ENCODE measurements at places on chromosomes 12 and 14.

DNA sequence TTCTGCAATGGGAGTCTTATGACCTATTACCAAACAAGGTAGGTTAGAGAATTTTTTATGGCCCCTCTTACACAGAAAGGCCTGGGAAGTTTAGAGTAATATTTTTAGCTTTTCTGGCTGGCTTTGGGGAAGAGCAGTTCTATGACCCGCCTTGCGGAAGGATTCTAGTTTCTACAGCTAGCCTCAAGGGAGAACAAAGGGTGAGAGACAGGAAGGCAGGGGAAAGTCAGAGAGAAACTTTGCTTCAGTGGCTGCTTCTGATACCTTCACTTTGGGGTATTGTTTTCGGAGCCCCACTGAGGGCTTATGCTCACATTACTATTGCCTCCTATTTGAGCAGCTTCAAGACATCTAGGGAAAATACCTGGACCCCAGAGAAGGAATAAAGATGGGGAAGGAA is 80.7 kb upstream of the NUDT4 start:
- DNase-seq = no peak

DNA sequence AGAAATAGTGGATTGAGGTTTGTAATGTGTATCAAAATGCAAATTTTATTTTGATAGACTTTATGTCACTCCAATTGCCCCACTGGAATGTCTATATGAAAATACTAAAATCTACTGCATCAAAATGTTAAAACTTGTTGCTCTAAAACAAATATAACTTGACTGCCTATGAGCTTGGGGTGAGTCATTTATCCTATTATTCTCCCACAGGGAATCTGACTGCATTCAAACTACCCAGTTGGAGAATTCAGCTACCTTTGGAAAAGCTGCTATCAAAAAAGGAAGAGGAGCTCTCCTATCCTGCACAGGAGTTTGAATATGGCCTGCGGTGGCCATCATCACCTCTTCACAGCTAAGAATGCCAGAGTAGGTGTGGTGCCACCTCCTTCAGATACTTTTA is 173.1 kb downstream of the KLHL28 start:
- DNase-seq = no peak

- peak; percentile 47 for DNase-seq
These were observed 1.0 kb downstream of the HIP1R start for GRCh38 chr12:122836027-122836921.

DNA sequence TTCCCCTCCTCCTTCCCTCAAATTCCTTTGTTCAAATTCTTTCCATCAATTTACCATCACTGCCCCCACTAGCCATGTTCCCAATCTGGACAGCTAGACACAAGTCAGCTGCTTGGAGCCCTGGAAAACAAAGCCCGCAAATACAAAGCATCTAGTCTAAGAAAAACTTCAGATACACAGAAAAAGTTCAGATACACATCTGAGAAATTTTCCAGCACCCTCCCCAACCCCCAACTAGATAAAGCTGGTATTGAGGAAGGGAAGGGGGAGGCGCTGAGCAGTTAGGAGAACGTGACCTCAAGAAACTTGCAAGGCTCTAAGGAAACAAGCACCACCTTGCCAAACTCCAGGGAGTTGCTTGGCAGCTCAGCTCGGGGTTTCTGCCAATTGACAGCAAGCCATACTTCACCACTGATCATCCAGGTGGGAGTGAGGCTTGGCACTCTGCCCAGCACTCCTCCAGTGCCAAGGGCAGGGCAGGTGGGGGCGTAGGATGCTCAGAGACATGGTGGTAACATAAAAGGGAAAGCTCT is 5.1 kb upstream of the CNIH1 start:
- DNase-seq = no peak

DNA sequence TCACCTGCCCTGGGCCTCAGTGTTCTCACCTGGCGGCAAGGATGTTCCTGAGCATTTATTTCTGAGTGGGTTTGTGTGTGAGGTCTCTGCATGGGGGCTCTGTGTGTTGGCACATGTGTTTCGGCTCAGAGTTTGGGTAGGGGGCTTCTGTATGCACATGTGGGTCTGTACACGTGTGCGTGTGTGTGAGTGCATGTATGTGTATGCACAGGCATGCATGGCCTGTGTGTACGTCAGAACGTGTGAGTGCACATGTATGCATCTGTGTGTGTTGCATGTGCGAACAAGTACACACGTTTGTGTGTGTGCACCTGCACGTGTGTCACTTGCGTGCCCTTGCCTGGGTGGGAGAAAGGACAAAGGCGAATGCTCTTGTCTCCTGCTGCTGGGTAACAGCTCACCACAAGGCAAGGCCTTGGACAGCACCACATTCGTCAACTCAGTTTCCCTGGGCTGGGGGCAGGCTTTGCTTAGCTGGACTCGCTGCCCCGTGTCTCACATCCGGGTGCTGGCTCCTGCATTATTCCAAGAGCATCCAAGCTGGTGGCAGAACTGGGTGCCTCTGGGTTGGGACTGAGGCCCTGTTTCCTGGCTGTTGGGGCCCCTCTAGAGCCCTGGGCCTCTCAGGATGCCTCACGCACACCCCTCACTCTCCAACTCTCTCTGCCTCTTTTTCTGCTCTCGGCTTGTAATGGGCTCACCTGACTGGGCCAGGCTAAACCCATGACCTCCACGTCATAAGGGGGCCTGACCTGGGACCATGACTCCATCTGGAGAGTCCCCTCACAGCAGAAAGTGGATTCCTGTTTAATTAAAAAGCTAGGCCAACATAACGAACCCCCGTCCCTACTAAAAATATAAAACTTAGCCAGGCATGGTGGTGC is 153.6 kb upstream of the C14orf180 start:
- DNase-seq = no peak

DNA sequence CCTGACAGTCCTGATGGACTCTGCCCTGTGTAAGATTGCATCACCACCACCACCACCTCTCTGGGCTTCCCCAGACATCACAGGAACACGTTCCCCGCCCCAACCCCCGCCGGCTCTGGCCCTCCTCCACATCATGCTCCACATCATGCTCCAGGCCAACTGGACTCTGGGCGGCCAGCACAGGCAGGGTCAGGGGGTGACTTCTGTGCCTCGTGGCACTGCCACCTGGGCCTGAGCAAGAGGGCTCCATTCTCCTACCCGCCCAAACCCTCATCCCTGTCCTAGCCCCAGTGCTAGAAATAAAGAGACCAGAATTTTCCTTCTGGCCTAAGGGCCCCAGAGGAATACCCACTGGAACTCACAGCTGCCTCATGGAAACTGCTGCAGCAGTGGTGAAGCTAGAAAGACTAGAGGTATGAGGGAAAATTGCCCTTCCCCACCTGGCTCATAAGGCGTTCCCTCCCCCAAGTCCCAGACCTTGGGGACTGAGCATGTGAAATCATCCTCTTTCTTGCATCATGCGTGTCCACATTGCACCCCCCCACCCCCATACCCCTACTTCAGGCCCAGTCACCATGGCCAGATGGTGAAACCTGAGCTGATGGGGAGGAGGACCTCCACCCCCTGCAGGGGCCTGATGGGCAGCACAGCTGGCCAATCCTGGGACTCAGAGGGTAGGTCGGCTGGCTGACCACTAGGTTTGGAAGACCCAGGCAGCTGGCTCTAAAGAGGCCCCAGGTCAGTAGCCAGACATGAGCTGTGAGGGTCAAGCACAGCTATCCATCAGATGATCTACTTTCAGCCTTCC is at the start of gene INHBE:
Gene INHBE (plus strand): TSS at position 742 of the 808 bp plus-strand sequence. CDS start 230 bp downstream, outside the sequence.
- DNase-seq = peak; percentile 60

- DNase-seq = peak; percentile 4
These were observed 26.1 kb downstream of the CEP170B start for GRCh38 chr14:104891121-104891551.

GRCh38 chr12:89752341-89752740 is 43.7 kb upstream of the ATP2B1 start:
- DNase-seq = peak; percentile 22

GRCh38 chr12:15698377-15698871 is 90.8 kb downstream of the EPS8 start:
- no peak for DNase-seq

DNA sequence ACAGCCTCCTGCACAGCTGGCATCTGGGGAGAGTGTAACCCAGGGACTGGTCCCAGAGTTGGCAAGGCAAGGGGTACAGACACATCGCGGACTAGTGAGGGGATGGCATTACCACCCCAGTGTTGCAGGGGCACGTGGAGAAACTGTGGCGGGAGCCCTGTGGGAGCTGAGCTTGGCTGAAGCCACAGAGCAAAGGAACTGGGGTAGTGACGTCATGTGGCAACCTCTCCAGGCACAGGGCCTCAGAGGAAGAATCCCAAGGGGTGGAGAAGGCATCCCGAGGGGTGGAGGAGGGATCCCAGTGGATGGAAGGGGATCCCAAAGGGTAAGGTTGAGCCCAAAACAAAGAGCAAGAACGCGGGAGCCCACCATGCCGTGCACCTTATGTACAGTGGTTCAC is 70.1 kb downstream of the GSC start:
- DNase-seq = no peak

DNA sequence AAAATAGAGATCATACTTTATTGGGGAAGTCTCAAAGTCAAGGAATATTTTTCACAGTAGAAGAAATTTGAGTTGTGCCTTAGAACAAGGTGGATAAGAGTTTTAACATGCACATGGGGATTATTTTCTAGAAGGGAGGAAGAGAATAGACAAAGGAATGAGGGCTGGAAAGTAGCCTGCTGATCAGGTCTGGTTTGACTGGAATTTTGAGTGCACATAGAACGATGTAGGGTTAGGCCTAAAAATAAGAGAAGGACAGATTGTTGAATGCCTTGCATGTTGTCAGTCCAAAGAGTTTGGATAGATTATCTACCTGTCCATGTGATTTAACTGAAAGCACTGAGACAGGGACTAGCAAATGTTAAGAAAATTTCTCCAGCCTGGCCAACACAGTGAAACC is 87.2 kb downstream of the SRGAP1 start:
- no peak for DNase-seq

DNA sequence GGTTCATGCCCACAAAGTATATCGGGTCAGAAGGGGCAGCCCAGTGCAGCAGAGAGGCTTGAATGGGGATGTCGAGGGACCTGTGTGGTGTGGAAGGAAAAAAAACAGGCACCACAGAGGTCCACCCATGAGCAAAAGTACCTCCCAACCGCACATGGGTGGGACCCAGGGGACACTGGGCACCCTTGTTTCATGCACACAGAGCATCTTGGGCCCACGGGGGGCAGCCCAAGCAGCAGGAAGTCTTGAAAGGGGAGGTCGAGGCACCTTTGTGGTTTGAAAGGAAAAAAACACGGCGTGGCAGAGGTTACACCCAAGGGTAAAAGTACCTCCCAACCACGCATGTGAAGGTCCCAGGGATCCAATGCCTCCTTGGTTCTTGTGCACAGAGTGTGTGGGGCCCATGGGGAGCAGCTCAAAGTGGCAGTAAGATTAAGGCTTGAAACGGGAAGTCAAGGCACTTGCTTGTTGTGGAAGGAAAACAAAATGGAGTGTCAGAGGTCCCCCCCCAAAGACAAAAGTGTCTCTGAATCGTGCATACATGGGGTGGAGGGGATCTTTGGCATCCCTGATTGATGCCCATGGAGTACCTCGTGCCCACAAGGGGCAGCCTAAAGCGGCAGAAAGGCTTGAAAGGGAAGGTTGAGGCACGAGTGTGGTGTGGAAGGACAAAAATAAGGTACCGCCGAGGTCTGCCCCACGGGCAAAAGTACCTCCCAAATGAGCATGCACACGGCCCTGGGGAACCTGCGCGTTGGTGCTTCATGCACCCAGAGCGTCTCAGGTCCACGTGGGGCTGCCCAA is 575.5 kb downstream of the ALG10 start:
- no peak for DNase-seq

GRCh38 chr14:52545584-52546317 is 6.6 kb downstream of the TXNDC16 start:
- DNase-seq = no peak

DNA sequence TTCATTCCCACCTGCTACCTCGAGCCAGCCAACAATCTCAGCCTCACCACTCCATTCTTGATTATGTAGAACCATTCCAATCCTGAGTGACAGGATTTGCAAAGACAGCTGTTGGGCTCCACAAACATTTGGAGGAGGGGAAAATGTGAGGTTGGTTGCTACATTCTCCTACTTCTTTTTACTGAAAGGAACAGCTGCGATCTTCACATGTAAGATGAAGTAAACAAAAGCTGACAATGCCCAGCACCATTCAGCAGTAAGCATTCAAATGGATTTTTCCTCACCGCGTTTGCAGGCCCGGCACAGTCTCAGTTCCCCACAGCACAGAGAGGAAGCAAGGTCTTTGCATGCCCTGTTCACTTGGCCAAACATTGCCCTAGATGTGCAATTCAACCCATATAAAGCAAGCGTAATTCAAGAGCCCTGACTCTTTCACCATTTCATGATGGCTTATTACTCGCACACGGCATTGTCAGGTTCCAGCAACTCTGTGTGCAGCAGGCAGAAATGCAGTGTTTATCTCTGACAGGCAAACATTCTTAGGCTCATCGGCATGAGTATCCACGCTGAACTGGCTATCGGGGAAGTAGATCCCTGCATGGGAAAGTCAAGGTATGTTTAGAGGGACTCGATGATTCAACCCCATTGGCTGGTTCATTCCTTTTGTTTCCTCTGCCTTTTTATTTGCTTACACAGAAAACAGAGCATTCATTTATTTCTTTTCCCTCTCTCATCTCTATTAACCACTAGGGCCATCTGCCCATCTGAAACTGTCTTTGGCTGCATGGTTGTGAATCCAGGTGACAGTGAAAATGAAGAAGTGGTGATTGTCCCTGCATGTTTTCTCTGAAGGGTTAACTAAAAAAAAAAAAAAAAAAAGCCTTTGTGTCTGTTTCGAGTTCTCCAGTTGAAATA is 236.1 kb upstream of the PLEKHG7 start:
- peak; percentile 85 for DNase-seq

DNA sequence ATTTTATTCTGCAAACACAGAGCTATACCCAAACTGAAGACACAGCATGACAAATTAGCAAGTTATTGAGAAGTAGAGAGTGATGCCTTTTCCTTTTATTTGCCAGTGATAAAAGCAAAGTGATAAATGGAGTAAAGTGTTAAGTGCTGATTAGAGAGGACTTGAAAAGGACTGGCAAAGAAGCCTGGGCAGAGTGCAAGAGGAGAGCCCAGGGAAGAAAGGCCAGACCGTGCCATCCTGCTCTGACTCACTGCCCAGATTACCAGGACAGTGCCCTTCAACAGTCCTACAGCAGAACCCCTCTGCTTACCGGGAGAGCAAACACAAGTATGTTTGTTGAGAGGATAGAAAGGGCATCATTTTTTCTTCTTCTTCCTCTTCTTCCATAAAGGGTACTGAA is 106.5 kb downstream of the ETV6 start:
- DNase-seq = no peak

- no peak for DNase-seq
These were observed 100.8 kb downstream of the PPHLN1 start for GRCh38 chr12:42426746-42427145.

- DNase-seq = no peak
These were observed 19.0 kb upstream of the LTBP2 start for GRCh38 chr14:74630881-74631690.

DNA sequence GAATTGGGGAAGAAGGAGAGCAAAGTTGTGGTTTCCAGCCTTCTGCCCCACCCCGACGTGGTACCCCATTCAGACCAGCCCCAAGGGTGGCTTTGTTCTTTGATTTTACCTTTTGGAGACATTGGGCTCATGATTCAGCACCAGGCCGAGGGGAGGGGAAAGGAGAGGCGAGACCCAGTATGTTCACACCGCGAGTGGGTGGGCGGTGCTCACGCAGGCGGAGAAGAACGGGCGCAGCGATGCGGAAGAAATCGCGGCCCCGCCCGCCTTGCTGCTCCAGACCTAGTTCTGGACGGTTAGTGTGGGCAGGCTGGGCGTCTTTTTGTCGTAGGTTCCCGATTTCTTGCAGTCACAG is 963 bp downstream of the ATL1 start:
- peak; percentile 92 for DNase-seq

- DNase-seq = no peak
These were observed 21.4 kb upstream of the APPL2 start for GRCh38 chr12:105257321-105257728.

Data from muscle of back (tissue), 13 donors.